ENCODE measurements at places on chromosomes 7 and 10.

- DNase-seq = no peak
Measured at GRCh38 chr7:159122276-159122675, 22.4 kb downstream of the VIPR2 start.

DNA sequence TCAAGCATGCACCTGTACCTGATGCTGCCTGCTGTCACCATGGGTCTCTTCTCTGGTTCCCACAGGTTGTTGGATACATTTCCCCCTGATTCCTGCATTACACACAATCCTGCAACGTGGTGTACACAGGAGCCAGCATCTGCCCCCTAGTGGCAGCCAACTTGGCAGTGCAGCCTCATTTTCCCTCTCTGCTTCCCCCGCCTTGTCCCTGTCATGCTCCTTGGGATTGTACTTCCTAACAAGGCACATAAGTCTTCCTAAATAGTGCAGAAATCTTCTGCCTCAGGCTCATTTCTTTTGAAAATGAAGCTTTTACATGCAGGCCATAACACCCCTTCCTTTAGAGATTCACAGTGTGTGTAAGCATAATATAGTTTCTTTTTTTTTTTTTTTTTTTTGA, 387.5 kb downstream of the CCSER2 start:
- DNase-seq = no peak

DNA sequence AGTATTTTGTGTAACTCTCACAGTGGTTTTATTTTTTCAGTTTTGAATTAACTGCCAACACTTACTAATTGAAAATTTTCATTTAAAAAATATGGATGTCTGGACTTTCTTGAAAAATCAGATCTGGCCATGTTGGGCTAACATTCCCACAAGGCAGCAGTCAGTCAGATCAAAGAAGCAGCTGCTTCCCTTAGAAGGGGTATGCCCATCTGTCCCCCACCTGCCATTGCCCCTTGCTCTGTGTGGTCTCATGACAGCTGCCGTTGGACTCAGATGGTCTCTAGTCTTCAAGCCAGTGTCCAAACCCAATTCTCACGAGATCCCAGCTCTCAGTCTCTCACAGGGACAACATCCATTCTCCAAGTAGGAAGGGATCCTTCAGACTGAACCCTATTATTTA, 212.1 kb upstream of the GHITM start:
- DNase-seq = no peak

- no peak for DNase-seq
Measured at GRCh38 chr10:73865107-73865458, 9.3 kb downstream of the CAMK2G start.
